ENCODE measurements at places on chromosomes 16 and 17.

DNA sequence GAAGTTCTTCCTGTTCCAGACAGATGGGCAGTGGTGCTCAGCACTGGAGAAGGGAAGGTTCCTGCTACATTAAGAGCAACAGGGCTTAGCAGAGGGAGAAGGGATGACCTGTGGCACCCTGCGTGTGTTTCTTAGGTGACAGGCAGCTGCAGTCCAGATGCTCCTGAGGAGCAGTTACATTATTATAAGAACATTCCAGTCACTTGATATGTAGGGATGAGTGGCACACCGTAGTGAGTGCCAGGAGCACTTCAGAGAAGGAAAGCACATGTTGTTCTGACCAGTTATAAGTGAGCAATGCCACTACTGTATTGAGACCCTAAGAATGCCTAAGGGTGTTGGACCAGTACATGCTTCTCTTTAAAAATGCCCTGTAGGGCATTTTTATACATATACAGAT, 39.9 kb upstream of the MRC2 start:
- no peak for DNase-seq

GRCh38 chr16:52308051-52308450, 238.9 kb downstream of the TOX3 start:
- DNase-seq: no peak

- peak; percentile 34 for DNase-seq
These were observed 256.0 kb upstream of the CACNG5 start for GRCh38 chr17:66578781-66579489.

DNA sequence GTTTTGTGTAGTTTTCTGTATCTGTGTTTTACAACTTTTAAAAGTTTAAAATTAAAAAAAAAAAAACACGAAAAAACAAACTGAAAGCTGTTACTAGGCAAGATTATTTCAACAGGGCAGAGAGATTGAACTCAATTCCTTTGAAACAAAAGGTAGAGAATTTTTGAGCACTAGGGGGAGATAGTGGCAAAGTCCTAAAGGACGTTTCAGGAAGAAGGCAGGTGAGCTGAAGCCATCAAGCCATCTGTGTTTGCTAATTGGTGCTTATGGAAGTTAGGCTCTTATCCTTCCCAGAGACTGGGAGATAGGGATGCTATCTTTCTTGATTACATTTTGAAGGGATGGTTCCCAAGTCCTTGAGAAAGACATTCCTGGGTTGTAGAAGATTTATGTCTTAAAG, 70.6 kb upstream of the CLEC3A start:
- no peak for DNase-seq

DNA sequence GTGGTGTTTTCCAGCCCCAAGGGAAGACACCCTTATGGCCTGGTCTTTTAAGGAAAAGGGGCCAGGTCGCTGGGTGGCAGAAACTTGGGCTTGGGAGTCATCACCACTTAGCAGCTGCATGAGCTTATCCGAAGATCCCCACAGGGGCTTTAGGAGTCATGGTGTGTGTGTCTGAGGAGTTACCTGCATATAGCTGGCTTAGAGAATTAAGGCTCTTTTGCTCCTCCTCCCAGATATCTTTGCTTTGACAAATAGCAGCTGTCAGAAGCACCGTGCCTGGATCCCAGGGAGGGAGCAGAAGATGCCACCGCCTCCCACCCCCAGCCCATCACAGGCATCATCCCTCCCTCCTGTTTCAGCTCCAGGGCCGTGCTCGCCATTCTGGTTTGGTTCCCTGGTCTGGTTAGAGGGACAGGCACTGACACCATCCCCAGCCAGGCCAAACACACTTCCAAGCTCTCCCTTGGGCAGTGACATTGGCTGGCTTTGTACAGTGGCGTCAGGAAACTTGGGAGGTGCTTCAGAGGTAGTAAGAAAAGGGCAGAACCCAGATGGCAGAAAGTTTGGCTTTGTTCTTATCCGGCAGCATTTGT, 17.4 kb downstream of the LDHD start:
- DNase-seq: no peak

- DNase-seq: peak; percentile 60
These were observed 100.3 kb downstream of the C16orf95 start for GRCh38 chr16:87216841-87217275.

DNA sequence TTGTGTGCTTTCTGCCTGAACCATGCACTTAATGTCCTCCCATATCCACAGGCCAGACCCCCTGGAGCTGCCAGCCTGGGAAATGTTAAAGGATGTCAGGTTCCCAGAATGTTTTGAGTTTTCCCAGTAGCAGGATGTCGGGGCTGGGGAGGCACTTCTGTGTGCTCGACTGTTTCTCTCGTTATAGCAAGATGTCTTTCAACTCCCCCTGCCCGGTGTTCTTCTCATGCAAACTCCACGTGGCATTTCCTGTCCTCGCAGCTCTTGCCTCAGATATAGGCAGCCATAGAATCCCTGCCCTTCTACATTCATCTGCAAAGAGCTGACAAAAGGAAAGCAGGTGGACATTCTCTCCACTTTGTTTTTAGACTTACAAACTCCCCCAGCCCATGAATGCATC, 457.2 kb upstream of the CDH11 start:
- no peak for DNase-seq

GRCh38 chr17:6306820-6307219, 128.1 kb downstream of the AIPL1 start:
- DNase-seq: no peak

- peak; percentile 49 for DNase-seq
These were observed 661 bp downstream of the GIT1 start for GRCh38 chr17:29588562-29589411.

- peak; percentile 78 for DNase-seq
These were observed 21.8 kb downstream of the KATNB1 start for GRCh38 chr16:57757326-57757786.

DNA sequence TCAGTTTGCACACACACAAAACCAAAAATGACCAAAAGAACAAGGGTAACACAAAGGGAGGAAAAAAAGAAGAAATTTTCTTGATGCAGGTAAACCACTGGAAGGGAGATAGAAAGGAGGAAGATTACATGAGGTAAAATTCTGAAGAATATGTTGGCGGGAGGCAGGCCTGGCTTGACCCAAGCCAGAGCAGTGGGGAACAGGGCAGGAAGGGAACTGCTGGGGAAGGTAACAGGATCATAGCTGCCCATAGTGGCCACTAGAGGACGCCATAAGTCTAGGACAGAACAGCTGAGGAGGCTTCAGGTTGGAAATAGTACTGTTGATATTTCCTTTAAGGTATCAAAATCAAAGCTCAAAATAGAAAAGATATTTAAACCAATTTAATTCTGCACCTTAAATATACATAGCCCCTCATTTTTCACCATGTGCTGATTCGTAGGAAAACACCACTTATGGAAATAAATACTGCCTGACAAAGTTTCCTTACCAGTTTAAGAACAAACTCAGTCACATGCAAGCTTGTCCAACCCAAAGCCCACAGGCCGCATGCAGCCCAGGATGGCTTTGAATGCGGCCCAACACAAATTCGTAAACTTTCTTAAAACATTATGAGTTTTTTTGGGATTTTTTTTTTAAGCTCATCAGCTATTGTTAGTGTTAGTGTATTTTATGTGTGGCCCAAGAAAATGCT, 15.5 kb downstream of the VPS35 start:
- DNase-seq: peak; percentile 63

GRCh38 chr16:9965079-9965478, 217.1 kb downstream of the GRIN2A start:
- DNase-seq: peak; percentile 5

- no peak for DNase-seq
These were observed 432.2 kb downstream of the MAF start for GRCh38 chr16:79168321-79168720.

- DNase-seq: no peak
These were observed 20.6 kb downstream of the NTAN1 start for GRCh38 chr16:15035163-15035729.

- DNase-seq: no peak
These were observed 103.3 kb downstream of the ENGASE start for GRCh38 chr17:79177877-79178276.

DNA sequence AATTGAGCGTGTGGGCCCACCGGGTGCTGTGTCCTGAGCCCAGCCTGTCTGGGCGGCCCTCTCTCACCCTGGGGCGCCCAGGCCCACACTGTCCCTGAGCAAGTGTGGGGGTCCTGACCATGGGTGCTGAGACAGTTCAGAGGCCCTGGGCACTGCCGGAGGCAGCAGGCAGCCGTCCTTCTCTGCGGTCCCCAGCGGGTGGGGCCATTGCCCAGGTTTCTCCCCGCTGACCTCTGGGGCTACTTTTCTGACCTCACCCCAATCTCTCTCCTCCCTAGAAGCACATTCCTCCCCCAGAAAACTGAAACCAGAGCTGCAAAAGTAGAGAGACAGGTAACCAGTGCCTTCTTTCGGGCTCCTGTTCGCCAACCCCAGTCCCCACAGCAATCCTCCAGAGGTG, 36.0 kb upstream of the PVALEF start:
- DNase-seq: no peak

- DNase-seq: peak; percentile 51
These were observed 15.4 kb downstream of the C17orf78 start for GRCh38 chr17:37391146-37391545.

DNA sequence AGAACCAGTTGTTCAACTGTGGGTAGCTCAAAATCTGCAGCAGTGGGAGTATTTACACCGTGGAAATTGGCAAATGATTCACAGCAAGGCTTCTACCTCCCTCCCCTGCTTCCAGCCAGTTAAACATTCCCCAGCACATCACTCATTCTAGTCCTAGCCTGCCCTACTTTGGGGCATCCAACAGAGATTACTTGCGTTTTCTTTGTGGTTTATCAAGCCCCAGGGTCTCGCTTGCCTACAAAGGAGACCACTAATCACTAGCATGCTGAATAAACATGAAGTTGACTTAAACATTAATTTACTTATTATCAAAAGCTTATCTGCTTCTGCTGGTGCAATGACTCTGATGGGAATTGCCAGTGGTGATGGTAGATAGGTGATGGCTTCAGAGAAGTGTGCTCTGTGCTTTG, 94.5 kb downstream of the MARF1 start:
- DNase-seq: peak; percentile 4

DNA sequence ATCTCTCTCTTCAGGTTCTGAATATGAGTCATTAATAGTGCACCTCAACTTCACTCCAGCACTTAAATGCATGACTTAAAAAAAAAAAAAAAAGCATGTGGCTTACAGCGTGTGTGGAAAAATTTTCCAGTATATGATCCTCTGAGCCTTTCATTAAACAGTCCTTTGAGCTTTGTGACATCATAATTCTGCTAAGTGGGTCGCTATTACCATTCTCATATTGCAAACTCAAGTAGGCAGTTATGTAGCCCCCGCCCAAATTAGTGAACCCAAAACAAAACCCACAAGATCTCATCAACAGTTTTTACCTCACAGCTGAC, 672 bp downstream of the CMTR2 start:
- DNase-seq: no peak

- peak; percentile 50 for DNase-seq
These were observed 16.3 kb downstream of the PRPSAP1 start for GRCh38 chr17:76337413-76337777.

DNA sequence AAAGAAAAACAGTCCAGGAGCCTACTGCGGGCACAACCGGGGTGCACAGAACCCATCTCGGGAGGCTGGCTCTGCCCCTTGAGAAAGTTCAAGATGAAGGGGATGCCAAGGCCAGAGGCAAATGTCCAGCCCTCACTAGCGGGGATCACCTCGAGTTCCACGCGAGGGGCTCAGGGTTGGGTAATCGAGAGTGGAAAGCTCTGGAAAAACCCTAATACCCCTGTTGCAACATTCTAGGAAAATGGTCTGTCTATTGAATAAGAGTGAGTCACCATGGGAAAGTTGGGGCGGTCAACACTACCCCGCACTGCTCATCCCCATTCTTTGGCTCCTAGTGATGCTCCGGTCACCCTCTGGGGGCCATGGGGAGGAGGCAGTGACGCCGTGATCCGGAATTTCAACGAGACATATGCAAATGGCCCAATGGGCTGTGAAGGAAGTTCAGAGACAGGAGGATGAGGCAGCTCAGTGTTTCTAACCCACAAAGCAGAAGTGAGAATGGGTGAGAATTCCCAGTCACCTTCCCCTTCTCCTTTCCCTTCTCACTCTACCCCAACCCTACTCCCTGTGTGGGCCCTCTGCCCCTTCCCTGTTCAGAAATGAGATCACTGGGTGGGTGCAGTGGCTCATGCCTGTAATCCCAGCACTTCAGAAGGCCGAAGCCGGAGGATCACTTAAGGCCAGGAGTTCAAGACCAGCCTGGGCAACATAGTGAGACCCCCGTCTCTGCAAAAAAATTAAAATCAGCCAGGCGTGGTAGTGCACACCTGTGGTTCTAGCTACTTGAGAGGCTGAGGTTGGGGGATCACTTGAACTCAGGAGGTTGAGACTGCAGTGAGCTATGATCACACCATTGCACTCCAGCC, 22.4 kb downstream of the SOCS3 start:
- DNase-seq: peak; percentile 97

- no peak for DNase-seq
These were observed 24.8 kb upstream of the RCVRN start for GRCh38 chr17:9929871-9930270.

DNA sequence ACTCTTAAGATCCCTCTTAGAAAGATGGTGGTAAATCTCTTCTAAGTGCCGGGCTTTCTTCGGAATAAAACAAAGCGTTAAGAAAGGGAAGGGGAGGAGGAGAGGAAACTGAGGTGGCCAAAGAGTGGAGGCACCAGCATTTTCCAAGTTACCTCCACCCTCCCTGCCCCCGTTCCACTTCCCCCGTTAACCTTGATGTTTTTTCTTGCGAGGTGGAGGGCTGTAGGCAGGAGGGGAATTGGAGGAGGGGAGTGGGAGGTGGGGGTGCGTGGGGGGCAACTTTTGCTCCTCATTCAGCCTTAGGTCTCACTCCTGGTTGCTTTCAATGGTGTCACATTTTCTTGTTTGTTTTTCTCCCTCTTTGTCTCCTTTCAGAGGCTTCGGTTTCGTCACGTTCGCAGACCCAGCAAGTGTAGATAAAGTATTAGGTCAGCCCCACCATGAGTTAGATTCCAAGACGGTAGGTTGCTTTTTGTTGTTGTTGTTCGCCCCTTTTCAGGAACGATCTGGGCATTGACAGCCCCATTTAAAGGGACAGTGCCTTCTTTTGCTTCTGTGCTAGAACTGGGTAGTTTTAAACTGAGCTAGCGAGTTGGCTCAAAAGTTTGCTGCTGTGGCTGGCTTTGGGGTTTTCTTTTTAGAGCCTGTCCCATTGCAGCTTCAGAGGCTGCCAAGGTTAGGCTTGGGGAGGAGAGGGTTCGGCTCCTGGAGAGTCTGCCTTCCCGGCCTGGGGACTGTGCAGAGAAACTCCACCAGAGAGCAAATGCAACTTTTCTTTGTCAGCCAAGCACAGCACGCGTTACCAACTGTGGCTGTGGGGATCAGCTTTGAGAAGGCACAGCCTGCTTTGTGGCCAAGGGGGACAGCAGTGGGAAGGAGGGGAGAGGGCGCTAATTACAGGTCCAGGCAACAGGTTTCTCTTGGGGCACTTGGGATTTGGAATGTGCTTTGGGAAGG, 1.9 kb downstream of the MSI2 start:
- no peak for DNase-seq

GRCh38 chr17:57433452-57433851, 177.1 kb downstream of the MSI2 start:
- DNase-seq: no peak

GRCh38 chr17:68085771-68086381, 50.3 kb downstream of the KPNA2 start:
- DNase-seq: peak; percentile 21
